ENCODE measurements at places on chromosomes 2 and 18. TPM values are rescaled to one million over a fixed set of nuclear protein-coding genes. Genes with fewer than 3 reads are reported as not detected.

- peaks cover 8% of the 10 kb centered on the region for H3K4me1 ChIP-seq
- no peaks in the 10 kb centered on the region for H3K27me3 ChIP-seq
- no peak overlapping the region for H3K27ac ChIP-seq
- no peak for DNase-seq
- H3K4me3 ChIP-seq, result no peak overlapping the region
- H3K36me3 ChIP-seq, result no peaks in the 10 kb centered on the region
Measured at GRCh38 chr2:43467891-43468290, 127.9 kb downstream of the THADA start.

GRCh38 chr18:21167641-21168377 is 56.2 kb upstream of the ROCK1 start:
- DNase-seq, result peak; percentile 90
- no peak overlapping the region for H3K4me3 ChIP-seq
- no peaks in the 10 kb centered on the region for H3K27me3 ChIP-seq
- H3K27ac ChIP-seq, result no peak overlapping the region

Gene GAREM1
- 9.4 TPM for total RNA-seq

Gene FAM124B
- total RNA-seq, result 1.2 TPM

GRCh38 chr2:204529795-204530463 is 15.3 kb upstream of the PARD3B start:
- no peaks in the 10 kb centered on the region for H3K36me3 ChIP-seq
- H3K27ac ChIP-seq, result no peak overlapping the region
- H3K4me3 ChIP-seq, result no peak overlapping the region
- no peaks in the 10 kb centered on the region for H3K4me1 ChIP-seq
- DNase-seq, result no peak

DNA sequence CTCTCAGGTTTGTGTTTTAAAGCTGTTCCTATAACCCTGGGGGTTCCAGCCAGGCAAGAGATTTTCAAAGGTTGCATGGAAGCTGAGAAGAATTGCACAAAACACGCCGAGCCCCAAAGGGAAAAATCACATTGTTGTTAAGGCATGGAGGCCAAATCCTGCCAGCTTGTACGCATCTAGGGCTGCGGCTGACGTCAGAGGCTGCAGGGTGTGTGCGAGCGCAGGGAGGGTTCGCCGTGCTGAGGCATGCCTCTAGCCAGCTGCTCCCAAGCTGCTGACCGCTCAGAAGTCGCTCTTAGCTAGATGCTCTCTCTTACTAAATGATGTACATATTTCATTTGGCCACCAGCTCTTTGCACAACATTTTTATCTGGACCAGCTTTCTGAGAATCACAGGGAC is 191.8 kb downstream of the LPIN1 start:
- no peak overlapping the region for H3K4me3 ChIP-seq
- DNase-seq, result no peak

Gene SCYGR3
- not detected for total RNA-seq

GRCh38 chr2:217960351-217960750 is 42.4 kb downstream of the TNS1 start:
- H3K27me3 ChIP-seq, result no peaks in the 10 kb centered on the region
- no peak overlapping the region for H3K27ac ChIP-seq
- H3K36me3 ChIP-seq, result no peaks in the 10 kb centered on the region
- no peak for DNase-seq

GRCh38 chr2:173630425-173631126 is 275.9 kb downstream of the CDCA7 start:
- no peaks in the 10 kb centered on the region for H3K27me3 ChIP-seq
- no peaks in the 10 kb centered on the region for H3K4me1 ChIP-seq
